AG04449 (cell line): ENCODE measurements at places on chromosomes 5 and 9.

DNA sequence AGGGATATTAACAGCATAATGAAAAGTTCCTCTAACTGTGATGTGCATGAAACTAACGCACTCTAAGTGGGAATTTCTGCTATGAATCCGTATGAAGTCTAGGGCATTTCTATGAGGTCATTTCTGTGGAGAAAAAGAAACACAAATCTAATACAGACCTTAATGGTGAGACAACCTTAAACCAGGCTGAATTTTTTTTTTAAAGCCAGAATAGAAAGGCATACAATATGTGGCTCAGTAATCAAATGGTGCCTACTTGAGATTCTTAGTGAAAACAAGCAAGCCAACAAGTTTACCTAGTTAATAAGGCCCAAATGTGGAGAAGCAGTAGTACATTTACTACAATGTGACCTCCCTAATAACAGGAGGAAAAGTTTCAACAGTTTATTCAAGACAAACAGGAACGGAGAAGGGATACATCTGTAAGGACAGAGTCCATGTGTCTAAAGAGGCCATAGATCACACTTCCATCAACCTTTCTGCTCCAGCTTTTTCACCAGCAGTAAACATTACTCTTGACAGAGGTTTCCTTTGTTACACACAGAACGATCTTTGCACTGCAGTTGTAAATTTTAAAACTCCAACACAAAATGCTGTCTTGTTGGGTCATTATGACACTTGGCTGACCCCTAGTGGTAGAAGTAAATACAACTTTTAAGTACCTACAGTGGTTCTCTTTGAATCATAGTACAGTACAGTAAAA, 26.2 kb downstream of the CARNMT1 start:
- DNase-seq, result peak; percentile 60

GRCh38 chr5:159527546-159528254, 197.4 kb upstream of the IL12B start:
- DNase-seq, result no peak

GRCh38 chr5:85049020-85049419, 664.3 kb upstream of the EDIL3 start:
- DNase-seq, result peak; percentile 29

GRCh38 chr5:178207183-178207916, 3.0 kb downstream of the HNRNPAB start:
- DNase-seq, result no peak

DNA sequence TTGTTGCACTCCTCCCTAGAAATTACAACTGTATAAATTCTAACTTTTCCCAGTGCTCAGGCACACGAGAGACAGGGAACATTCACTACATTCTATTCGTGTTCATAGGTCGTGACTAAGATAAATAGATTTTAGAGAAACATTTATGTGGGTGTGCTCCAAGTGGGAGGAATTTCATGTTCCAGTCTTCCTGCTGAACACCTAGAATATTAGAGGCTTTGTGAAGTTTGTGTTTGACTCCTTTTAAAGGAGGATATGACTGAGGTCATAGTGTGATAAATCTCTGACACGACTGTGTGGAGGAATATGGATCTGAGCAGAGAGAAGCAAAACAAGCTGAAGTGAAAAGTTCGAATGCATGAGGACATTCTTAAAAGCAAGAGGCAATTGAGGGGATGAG, 355.3 kb downstream of the ZSWIM6 start:
- no peak for DNase-seq

GRCh38 chr5:124922255-124922975, 176.0 kb upstream of the ZNF608 start:
- no peak for DNase-seq

- no peak for DNase-seq
Measured at GRCh38 chr9:98698856-98699255, 9.9 kb downstream of the GABBR2 start.

DNA sequence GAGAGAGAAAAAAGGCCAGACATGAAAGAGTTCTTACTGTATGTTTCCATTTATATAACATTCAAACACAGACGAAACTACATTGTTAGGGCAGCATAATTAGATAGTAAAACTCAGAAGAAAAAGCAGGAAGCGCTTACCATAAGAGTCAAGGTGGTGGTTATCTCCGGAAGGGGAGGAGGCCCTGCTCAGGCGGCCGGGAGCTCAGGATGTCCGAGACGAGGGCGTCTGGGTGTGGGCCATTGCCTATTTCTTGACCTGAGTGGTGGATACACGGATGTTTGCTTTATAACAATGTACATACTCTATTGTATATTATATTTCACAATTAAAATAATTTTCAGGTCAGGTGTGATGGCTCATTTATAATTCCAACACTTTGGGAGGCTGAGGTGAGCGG, 80.9 kb upstream of the COL5A1 start:
- DNase-seq, result no peak

DNA sequence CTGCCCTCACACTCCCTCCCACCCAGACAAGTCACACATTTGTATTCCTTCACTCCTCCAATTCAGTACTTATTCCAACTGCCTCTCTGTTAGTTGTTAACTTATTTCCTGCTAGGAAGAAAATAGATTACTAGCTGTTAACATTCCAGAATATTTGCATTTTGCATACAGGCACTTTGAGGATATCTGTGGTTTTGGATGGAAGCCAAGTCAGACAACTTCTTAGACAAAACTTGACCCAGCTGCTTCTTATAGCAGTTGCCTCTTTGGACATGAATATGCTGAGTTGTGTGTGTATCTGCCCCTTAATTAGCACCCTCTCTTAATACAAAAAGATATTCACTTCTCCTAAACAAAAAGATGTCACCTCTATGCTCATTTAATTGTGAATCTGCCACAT, 1280.6 kb upstream of the ACO1 start:
- DNase-seq, result no peak

- no peak for DNase-seq
Measured at GRCh38 chr9:27183131-27183530, 74.1 kb downstream of the TEK start.

DNA sequence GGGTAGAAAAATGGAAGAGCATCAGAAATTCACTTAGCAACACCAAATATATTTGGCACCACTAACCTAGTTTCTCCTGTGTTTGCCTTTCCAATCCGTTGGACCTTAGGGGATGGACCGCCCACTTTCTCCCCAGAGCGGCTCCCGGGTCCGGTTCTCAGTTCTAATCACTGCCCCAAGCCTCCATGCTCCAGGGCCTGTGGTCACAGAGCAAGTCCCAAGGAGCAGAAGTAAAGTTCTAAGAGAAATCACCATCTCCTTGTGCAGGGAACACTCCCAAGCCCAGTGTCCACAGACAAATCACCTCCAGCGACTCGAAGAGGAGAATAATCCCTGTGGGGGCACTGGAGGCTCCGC, 728 bp upstream of the SLC1A1 start:
- DNase-seq, result no peak

DNA sequence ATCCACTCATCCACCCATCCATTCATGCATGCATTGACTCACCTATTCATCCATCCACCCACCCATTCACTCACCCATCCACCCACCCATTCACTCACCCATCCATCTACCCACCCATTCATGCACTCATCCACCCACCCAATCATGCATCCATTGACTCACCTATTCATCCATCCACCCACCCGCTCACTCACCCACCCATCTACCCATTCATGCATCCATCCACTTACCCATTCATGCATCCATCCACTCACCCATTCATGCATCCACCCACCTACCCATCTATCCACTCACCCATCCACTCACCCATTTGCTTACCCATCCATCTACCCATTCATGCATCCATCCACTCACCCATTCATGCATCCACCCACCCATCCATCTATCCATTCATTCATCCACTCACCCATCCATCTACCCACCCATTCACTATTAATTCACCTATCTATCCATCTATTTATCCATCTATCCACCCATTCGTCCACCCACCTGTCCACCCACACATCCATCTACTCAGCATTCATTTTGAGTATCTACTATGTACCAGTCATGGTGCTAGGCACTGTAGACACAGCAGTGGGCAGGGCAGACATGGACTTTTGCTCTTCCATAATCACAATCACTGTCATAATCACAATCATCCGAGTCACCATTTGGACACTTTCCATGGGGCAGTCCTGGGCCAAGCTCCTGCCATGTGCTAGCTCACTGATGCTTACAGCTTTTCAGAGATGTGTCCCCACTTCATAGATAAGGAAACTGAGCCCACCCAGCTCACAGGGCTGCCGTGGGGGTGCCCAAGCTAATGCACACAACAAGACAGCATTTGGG, 34.4 kb downstream of the HMCN2 start:
- DNase-seq, result no peak

GRCh38 chr9:124537926-124538325, 30.7 kb upstream of the NR5A1 start:
- no peak for DNase-seq

DNA sequence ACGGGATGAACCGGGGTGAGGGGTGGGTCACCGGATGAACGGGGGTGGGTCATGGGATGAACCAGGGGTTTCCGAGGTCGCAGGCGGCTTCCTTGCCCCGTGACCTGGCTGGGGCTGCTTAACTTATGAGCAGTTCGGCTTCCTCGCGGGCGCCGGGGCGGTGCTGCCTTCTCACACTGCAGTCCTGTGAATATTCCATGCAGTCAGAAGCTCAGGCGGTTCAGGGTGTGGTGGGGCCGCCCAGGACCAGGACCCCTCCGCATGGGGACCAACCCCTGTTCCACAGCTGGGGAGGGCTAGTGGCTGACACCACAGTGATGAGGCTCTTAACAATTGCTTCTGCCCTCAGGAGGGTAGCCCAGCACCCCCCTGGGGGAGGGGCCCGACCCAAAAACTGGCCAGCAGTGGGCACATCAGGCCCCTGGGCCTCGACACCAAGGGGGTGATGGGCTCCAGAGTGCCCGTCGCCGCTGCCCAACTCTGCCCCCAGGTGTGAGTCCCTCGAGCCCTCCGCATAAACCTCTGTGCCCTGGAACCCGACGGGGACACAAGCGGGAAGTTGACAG, 30.9 kb upstream of the SLC9A3 start:
- DNase-seq, result no peak

DNA sequence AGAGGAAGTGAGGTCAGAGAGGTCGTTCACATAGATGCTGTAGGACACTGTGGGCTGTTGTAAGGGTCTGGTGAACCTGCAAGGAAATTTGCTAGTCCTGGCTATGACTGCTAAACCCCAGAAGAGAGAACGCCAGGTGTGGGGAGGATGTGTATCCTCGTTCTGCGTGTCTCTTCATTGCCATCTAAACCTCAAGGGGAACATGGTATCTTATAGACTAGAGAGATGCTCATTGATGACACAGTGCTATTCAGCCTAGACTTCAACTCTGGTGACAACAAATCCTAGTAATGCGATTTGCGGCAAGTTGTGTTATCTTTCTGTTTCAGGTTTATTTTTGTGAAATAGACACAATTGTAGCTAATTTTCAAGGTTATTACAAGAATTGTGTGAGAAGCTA, 140.2 kb downstream of the ADAMTSL1 start:
- no peak for DNase-seq

DNA sequence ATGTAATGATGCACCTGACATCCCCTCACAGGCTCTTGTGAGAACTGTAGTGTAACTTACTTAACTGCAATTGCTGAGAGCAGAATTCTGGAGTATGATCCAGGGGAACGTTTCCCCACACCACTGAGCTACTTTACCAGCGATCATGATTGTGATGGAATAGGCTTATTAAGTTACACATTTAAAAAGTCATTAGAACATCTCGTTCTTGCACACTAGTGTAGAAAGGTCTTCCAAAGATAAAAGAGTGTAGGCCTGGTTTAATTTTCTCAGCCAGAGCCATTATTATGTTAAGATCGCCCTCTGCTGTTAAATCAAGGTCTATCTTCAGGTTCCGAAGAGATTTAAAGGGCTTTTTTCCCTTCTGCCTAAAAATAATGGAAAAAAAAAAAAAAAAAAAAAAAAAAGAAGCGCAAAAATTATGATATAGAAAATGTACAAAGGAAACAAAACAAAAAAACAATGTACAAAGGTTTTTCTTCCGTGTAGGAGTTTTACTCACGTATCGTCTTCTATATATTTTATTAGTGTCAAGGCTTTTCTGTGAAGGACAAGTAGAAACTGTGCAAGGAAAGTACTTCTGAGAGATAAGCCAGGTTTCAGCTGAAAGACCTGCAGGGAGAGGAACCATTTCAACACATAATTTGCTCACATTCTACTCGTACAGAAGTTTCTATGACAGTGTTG, 18.6 kb upstream of the MOB3B start:
- no peak for DNase-seq

GRCh38 chr5:115568668-115569067, 24.1 kb upstream of the FEM1C start:
- DNase-seq, result no peak

DNA sequence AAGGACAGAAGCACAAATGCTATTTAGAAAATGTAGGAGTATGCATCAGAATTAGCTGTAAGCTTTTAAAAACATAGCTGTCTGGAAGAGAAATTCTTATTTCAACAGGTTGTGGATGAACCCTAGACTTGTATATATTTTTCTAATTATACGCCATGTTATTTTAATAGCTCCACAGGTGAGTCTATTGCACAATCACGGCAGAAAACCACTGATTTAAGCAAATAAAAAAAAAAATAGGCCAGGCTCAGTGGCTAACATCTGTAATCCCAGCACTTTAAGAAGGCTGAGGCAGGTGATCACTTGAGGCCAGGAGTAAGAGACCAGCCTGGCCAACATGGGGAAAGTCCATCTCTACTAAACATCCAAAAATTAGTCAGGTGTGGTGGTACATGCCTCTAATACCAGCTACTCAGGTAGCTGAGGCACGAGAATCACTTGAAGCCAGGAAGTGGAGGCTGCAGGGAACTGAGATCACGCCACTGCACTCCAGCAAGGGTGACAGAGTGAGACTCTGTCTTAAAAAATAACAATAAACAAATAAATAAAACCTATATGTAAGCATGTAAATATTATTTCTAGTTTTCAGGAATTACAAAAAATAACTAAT, 11.7 kb downstream of the TRIM23 start:
- DNase-seq, result no peak

DNA sequence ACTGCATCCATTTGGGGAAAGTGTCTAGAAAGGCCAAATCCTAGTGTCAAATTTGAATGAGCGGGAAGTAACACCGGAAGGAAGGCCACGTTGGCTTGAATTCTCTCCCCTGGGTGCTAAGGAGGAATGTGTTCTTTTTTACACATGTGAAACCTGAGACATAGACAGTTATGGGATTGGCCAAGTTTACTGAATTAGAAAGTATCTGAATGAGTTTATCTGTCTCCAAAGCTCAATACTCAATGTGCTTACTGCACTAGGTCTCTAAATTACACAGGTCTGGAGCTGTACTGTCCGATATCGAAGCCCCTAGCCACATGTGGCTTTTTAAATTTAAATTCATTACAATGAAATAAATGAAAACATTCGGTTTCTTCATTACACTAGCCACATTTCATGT, 6.0 kb downstream of the DMRT1 start:
- DNase-seq, result no peak

GRCh38 chr5:126595486-126596083, 566 bp upstream of the ALDH7A1 start:
- DNase-seq, result no peak

DNA sequence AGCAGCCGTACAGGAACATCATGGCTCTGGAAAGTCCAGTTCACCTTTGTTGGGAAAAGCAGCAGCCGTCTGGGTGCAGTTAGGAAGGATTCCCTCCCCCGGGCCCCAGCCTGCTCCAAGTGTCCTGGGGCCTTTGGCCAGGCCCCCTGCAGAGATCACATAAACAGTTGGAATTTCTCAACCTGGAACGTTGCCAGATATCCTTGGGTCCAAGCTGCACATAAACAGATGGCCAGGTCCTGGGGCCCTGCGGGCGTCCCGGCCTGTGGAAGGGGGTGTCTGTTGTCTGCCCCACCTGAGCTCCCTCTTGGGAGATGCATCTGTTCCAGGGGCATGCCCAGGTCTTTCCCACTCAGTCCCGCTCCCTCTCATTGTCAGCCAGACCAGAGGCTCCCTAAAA, 92.7 kb downstream of the COL5A1 start:
- DNase-seq, result no peak
